Urinary bladder (tissue), 4 donors: ENCODE measurements at places on chromosomes 3 and 15. TPM values are rescaled to one million over a fixed set of nuclear protein-coding genes. Genes with fewer than 3 reads are reported as not detected.

Gene PCOLCE2
- total RNA-seq: 58.4 TPM

Gene TMEM207
- total RNA-seq: not detected

DNA sequence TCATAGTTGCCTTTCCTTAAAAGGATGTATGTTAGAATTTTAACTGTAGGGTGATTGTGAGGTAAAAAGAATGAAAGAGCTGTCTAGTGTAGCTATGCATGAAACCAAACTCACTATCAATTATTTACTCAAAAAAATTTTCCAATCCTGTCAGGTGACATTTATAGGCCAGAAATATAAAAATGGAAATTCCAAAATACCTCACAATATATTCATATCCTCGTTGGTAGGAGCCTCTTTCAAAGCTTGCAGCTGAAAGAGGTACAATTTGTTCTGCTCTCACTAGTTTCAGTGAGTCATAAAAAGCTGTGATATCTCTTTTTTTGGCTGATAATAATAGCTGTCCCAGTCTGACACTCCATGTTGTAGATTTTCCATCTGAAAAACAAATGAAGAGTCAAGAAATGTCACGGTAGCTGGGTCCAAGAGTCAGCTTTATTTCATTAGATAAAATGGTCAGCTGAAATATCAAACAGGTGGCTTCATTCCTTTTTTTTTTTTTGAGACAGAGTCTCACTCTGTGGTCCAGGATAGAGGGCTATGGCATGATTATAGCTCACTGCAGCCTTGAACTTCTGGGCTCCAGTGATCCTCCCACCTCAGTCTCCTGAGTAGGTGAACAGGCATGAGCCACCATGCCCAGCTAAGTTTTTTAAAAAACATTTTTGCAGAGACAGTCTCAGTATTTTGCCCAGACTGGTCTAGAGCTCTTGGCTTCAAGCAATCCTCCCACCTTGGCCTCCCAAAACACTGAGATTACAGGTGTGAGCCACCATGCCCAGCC, 50.8 kb upstream of the XRN1 start:
- no peak for DNase-seq

- no peak for DNase-seq
Observed at GRCh38 chr15:42992626-42993025, 72.0 kb upstream of the TTBK2 start.

DNA sequence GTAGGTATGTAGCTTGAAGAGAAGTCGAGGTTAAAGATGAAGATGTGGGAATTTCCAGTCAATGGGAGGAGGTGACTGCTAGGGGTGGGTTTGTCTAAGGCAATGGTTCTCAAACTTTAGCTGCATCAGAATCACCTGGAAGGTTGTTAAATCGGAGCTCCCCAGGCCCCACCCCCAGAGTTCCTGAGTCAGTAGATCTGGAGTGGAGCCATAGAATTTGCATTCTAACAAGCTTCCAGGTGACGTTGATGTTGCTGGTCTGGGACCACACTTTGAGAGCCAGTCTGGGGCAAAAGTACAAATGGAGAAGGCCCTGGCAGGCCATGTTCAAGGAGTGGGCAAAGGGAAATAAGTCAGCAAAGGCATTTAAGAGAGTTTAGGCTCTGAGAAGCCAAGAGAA, 69.1 kb downstream of the CMTM8 start:
- DNase-seq: no peak

DNA sequence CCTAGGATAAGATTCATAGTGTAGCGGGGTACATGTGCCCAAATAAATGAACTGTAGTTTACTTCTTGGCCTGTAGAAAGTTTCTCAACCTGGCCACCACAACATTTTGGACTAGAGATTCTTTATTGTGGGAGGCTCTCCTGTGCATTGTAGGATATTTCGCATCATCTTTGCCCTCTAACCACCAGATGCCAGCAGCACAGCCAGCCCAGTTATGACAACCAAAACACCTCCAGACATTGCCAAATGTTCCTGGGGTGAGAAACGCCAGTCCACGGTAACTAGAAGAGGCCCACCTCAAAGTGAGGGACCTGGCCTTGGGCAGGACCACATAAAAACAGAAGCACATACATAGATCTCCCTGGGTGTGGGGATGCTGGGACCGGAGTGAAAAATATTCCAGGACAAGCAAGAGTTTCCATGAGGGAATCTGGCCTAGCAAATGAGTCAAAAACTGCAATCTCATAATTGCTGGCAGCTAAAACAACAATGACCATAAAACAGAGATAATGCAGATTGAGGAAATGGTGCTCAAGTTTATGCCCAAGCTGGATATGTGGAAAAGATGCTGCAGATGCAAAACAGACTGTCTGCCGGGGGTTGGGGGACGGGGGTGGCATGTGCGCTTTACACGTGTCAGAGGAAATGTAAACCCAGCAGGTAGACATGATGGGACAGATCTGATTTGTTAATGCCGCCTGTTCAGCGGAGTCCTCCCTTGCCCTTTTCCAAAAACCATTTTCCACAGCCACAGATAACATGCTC, 39.7 kb downstream of the ARHGEF3 start:
- DNase-seq: no peak

DNA sequence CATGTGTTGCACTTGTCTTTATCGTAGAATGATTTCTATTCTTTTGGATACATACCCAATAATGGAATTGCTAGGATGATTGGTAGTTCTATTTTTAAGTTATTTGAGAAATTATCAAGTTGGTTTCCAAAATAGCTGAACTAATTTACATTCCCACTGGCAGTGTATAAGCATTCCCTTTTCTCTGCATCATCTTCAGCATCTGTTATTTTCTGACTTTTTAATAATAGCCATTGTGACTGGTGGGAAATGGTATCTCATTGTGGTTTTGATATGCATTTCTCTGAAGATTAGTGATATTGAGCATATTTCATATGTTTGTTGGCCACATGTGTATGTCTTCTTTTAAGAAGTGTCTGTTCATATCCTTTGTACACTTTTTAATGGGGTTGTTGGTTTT, 81.7 kb upstream of the NUDT16 start:
- DNase-seq: no peak

DNA sequence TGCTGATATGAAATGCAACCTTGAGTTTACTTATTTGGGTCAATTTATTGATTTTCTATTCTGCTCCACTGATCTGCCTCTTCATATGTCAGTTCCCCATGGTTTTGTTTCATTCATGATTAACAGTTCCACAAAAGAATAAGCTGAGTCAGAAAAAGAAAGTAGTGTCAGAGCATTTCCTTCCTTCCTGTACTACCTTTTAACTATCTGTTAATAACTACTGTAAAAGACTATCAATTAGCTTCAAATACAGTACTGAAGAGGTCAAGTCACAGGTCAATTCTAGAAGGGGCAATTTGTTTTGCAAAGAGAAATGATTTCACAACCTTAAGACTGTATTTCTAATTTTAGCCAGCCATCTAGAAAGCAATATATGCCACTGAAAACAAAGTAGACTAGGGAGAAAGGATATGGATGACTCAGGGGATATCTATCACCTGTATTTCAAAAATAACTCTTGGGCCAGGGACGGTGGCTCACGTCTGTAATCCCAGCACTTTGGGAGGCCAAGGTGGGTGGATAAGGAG, 129.5 kb downstream of the TFDP2 start:
- no peak for DNase-seq

DNA sequence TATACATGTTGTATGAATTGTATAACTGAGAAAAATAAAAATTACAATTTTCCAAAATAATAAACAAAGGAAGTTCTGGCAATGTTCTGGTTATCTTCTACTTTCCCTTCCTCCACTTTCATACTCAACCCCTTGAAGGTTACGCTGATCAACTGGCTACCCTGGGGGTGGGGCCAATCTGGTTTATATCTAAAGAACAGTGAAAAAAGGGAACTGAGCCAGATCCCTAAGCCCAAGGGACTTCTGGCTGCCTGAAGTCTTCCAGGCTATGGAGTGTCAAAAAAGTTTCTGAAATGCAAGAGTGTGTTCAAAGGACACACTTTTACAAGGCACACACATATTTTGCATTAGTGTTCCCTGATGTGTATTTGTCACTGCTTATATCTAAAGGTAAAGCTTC, 591.9 kb downstream of the ROBO1 start:
- no peak for DNase-seq
